ENCODE measurements at places on chromosomes 7 and 10. TPM values are rescaled to one million over a fixed set of nuclear protein-coding genes. Genes with fewer than 3 reads are reported as not detected.

- DNase-seq = no peak
Measured at GRCh38 chr7:33155811-33156210, 26.4 kb downstream of the BBS9 start.

DNA sequence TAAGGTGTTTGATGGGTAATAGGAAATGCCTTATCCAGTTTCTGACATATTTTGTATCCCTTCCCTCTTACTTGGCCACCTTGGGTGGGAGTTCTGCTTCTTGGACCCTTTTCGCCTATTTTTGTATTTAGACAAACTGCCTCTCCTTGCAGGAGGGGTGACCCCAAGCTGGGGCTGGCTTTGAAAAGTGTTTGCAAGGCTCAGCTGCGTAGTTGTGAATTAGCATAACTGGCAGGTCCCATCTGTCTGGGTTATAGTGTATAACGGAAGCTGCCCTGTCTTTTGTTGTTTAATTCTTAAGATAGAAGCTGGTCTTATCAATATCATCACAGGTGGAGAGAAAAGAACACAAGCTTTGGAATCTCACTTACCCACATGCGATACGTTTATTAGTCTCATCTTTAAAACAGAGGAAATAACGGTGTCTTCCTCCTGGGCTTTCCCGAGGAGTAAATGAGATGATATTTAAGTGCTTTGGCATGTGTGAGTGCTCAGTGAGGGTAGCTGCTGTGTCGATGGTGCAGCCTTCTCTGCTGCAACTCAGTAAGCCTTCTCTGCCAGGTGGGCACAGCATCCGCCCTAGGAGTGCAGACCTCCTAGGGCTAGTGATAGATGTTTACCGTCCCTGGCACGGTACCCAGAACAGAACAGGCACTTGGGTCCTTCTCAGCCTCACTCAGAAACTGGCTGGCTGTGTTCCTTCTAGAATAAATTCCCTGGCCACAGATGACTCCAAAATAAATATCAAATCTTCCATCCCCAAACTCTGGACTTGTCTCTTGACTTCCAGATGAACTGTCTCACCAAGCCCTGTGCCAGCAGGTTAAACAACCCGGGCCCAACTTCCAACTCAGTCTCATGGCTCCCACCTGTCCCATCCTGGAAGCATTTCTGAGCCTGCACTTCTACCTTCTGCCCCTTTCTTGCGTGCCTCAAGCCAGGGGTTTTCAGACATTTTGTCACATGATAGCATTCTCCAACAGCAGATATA, 227.3 kb downstream of the GFRA1 start:
- peak; percentile 70 for DNase-seq

DNA sequence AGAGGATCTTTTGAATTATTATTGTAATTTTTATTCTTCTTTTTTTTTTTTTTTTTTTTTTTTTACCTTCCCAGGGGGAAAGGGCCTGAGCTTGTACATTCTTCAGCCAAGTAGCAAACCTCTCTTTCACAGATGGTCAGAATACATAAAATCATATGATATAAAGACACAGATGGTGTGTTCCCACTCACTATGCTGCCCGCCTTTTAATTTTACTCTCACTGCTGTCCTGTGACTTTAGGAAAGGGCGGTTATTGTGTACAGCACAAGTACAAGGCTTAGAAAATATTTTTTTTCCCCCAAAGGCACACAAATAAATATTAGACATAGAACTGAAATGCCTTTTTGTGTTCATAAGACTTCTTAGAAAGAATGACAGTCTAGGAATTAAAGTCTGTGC, 213.6 kb downstream of the RPS24 start:
- DNase-seq = no peak

GRCh38 chr10:14063531-14064285, 267.0 kb downstream of the FRMD4A start:
- DNase-seq = no peak

DNA sequence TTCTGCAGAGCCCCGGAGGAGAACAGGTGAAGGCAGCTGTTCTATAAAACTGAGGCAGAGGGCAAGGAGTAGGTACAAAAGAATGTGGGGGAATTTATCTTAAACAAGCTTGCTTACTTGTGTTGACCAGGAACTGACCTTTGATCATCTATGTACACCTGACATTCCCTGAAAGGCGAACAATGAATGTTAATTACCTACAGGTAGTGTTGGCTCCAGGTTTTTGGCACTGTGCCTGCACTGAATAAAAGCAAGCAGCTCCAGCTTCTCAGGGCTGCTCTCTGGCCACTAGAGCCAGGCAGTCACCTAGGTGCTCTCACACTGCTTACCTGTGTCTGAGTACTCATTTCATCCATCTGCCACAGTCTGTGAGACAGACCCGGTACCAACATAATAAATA, 87.0 kb downstream of the RAPGEF5 start:
- no peak for DNase-seq

GRCh38 chr7:128937647-128938543, at the start of gene IRF5:
Gene IRF5, plus strand, starts transcription at chr7:128937927. Its CDS starts 4,155 bp downstream, at chr7:128942082.
- DNase-seq = no peak

DNA sequence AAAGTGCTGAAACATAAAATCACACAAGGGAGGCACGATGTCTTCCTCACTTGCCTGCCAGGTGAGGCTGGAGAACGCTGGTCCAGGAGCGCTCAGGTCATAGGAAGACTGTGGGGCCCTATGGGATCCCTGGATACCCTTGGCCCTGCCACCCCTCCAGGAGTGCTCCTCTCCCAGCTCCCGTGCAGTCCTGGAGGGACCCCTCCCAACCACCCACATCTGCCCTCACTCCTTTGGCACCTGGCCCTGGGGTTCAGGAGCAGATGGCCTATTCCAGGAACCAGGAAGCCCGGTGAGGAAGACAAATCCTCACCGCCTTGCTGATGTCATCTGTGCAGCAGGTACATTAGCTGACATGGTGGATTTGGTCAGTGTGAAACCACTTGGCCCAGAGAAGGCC, 3.7 kb upstream of the CXCL12 start:
- peak; percentile 74 for DNase-seq

- no peak for DNase-seq
Measured at GRCh38 chr10:45382591-45382990, 8.6 kb downstream of the ALOX5 start.

- DNase-seq = no peak
Measured at GRCh38 chr7:128793181-128793547, 1.4 kb downstream of the CCDC136 start.

DNA sequence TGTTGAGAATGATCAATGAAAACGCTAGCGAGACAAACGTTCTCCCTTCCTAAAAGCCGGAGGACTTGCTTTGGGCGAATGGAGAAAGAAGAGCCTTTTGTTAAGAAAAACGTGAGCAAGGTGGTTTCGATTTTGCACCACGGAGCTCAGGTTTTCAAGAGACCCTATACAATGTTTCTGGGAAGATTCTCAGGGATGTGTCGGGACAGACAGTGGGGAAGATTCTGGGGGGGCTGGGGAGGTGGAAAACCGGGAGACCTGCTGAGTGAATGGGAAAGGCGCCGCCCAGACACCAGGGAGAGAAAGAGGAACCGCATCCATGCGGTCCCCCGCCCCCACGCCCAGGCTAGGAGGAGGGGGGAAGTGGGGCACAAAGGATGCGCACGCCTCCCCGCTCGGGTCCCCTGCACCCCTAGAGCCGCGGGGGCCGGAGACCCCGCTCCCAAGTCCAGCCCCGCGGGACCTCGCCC, 745 bp downstream of the YWHAG start:
- DNase-seq = no peak

- no peak for DNase-seq
Measured at GRCh38 chr7:68925241-68925640, 673.0 kb upstream of the AUTS2 start.

GRCh38 chr10:11515596-11516430, 95.6 kb downstream of the USP6NL start:
- no peak for DNase-seq

DNA sequence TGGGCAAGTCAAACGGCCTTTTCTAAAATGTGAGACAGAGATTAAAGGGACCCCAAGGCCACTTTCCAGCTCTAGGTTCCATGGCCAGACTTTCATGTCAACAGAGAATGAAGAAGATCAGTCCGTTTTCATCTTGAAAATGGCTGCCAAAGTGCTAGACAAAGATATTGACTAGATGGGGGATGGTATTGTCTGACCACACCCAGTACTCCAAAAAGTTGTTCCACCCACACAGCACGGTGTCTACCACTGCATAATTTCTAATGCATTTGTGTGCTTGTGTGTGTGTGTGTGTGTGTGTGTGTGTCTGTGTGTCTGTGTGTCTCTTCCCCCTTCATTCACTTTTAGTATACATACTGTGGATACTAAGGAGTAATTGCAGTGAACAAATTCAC, 1.3 kb downstream of the COL1A2 start:
- no peak for DNase-seq

DNA sequence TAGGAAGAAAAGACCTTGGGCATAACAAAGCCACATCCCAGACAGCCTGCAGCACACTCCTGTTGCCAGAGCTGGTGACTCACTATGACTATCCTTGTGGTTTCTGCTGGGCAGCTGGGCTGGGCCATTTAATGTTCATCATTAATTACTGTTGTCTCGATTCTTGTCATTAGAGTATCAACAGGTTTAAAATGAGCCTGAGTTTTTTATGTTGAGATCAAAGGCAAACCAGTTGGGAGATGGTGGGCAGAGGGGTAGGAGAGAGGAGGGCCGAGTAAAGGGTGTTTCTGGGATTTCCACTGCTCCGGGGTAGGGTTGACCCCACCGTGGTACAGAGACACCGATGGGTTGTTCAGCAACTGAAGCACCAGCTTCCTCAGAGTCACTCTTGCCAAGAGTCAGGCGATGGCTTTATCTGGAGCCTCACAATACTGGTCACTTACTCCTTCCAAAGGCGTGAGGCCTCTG, 128.7 kb upstream of the LYZL1 start:
- no peak for DNase-seq

DNA sequence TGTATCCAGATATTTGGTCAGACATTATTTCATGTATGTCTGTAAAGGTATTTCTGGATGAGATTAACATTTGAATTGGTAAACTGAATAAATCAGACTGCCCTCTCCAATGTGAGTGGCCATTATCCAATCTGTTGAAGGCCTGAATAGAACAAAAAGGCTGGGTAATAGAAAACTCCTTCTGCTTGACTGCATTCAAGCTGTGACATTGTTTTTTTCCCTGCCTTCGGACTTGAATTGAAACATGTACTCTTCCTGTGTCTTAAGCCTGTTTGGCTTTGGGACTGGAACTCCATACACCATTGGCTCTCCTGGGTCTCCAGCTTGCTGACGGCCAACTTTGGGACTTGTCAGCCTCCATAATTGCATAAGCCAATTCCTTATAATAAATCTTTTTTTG, 36.0 kb upstream of the ARHGAP21 start:
- no peak for DNase-seq

GRCh38 chr7:152661479-152661878, 14.5 kb downstream of the XRCC2 start:
- DNase-seq = no peak

DNA sequence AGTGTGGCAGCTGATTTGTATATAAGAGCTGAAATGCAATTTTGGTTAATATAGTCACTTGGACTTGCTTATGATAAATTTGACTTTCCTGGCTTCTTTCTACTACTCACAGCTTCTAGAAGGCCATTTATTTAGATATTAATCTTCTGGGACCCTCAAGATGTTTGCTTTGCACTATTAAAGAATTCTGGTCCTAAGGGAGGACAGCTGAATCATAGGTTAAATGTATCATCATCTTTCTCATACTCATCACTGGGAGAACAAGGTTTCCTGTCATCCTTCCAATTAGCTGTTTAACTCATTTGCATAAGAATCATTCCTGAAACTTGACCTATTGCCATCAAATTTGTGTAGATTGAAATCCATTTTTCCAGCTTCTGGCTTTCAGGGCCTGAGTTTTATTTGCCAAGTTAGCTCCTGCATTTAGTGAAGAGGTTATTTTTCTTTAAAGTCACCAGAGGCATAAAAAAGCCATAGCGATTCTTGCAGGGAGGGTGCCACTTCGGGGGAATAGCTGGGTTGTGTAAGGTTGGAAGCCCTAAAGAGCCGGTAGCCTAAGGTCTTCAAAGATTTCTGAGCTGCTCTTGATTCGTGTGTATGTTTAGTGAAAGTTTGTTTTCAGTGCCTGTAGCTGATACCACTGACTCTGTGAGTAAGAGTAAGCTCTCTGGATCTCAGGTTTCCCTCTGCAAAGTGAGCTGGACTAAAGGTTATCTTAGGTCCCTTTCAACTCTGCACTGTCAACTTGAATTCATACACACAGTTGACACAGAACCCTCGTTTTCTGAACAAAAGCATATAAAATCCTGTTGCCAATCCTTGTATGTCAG, 4.3 kb downstream of the MAP3K8 start:
- DNase-seq = no peak

DNA sequence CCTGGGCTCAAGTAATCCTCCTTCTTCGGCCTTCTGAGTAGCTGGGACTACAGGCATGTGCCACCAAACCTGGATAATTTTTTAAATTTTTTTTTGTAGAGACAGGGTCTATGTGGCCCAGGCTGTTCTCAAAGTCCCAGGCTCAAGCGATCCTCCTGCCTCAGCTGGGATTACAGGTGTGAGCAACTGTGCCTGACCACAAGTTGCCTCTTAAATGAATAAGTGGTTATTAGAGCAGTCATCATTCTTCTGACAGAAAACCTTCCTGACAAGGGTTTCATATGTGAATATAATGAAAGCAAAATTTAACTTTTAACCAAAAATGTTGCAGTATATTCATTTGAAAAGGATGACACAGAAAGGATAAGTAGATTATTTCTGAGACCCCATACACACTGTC, 532.5 kb downstream of the GRM8 start:
- no peak for DNase-seq

DNA sequence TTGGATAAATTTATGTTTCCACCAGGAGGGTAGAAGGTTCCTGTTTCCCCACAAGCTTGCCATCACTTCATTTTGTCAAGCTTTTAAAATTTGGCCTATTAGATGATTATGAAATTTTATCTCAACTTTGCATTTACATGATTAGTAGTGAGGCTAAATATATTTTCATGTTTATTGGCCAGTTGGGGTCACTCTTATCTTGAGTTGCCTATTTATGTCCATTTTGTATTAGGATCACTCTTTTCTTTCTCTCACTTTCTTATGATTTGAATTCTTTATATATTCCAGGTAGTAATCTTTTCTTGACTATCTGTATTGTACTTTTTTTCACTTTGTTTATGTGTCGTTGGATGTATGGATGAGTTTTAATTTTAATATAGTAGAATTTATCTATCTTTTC, 218.6 kb upstream of the SLC26A5 start:
- no peak for DNase-seq

- DNase-seq = no peak
Measured at GRCh38 chr7:34842782-34843181, 184.8 kb downstream of the NPSR1 start.

TRPV5 gene
- not detected for total RNA-seq

KCND2 gene
- total RNA-seq = 3.7 TPM

RPP38 gene
- total RNA-seq = 14.2 TPM

NRP1 gene
- 52.5 TPM for total RNA-seq

TAS2R5 gene
- total RNA-seq = 6.1 TPM

CHRM2 gene
- 1.2 TPM for total RNA-seq

STEAP1B gene
- 8.8 TPM for total RNA-seq

BTBD16 gene
- not detected for total RNA-seq

FRMPD2 gene
- not detected for total RNA-seq

VPS26A gene
- 33.6 TPM for total RNA-seq

MMD2 gene
- total RNA-seq = not detected

NMT2 gene
- 15.2 TPM for total RNA-seq

SPDYE9 gene
- total RNA-seq = not detected

All from vagina (tissue), 2 donors.